RWPE2 (cell line): ENCODE measurements at places on chromosomes 2 and 18.
A peak's percentile ranks its signal among the peaks of the same experiment; 100 is the strongest.

DNA sequence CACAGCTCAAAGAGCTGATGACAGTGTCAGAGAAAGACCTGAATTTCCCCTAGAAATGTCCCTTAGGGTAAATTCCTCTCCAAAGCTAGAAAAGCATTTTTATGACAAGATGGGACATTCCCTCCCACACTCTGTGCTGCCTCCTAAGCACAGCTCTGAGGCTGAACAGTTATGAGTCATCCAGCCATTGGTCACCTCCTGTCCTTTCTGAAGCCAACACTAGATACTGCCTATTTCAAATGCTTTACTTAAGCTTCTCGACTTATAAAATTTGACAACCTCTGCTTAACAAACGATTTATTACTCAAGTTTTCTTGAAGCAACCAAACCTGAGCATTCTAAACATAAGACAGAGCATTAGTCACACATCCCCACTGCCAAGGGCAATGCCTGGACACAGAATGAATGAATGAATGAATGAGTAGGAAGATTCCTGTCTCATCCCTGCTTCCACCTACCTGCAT, 35.4 kb downstream of the B4GALT6 start:
- DNase-seq = no peak
- no peaks in the 10 kb centered on the region for H3K36me3 ChIP-seq
- H3K4me1 ChIP-seq = peaks cover 18% of the 10 kb centered on the region
- H3K4me3 ChIP-seq = no peak overlapping the region
- H3K27ac ChIP-seq = peak overlapping the region; percentile 49
- H3K27me3 ChIP-seq = no peaks in the 10 kb centered on the region

DNA sequence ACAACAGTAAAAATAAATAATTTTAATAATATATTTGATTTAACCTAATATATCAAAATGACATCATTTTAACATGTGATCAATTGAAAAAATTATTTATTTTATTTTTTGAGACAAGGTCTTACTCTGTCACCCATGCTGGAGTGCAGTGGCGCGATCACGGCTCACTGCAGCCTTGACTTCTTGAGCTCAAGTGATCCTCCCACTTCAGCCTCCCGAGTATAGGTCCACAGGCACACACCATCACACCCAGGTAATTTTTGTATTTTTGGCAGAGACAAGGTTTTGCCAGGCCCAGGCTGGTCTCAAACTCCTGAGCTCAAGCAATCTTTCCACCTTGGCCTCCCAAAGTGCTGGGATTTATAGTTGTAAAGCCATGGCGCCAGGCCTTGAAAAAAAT, 126.7 kb upstream of the COPS8 start:
- H3K27me3 ChIP-seq = no peaks in the 10 kb centered on the region
- H3K27ac ChIP-seq = no peak overlapping the region
- no peak for DNase-seq
- no peak overlapping the region for H3K4me3 ChIP-seq

GRCh38 chr2:170354388-170354787, 176.4 kb downstream of the MYO3B start:
- H3K4me3 ChIP-seq = no peak overlapping the region
- no peak overlapping the region for H3K27ac ChIP-seq
- no peak for DNase-seq
- H3K36me3 ChIP-seq = no peaks in the 10 kb centered on the region

- no peak overlapping the region for H3K4me3 ChIP-seq
- no peaks in the 10 kb centered on the region for H3K4me1 ChIP-seq
- H3K36me3 ChIP-seq = no peaks in the 10 kb centered on the region
These were observed 64.2 kb upstream of the TMEM87B start for GRCh38 chr2:111990856-111991255.

DNA sequence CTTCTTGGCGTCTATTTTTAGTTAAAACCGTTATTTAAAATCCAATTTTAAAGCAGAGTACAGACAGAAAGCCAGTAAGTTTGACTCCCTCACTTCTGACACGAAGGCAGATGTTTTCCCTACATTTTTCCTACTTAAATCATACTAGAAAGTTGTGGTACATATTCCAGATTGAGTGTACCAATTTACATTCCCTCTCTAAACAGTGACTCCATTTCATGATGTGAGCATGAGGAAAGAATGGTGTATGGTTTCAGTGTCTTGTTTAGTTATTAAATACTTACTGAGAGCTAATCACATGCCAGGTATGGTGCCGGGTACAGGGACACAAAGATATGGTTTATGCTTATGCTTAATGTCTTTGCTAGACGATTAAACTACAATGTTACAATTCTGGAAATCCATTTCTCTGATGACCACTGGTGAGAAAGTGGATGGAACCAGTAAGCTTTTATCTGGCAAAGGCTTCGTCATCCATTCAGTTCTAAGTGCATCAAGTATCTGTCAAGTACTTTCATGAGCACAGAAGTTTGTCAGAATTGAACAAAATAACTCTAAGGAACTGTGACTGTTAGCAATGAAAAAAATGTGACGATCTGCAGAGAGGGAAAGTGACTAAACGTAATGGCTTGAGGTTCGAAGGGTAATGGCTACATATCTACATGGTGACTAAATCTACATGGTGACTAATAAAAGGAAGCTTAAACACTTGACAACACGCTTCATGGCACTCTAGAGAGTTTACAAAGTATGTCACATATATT, 25.7 kb downstream of the MAP4K3 start:
- no peaks in the 10 kb centered on the region for H3K27me3 ChIP-seq
- no peaks in the 10 kb centered on the region for H3K36me3 ChIP-seq

GRCh38 chr2:168526641-168527040, 70.6 kb downstream of the CERS6 start:
- H3K4me1 ChIP-seq = peaks cover 66% of the 10 kb centered on the region
- no peak for DNase-seq
- no peak overlapping the region for H3K4me3 ChIP-seq
- H3K36me3 ChIP-seq = no peaks in the 10 kb centered on the region
- H3K27ac ChIP-seq = peak overlapping the region; percentile 69

DNA sequence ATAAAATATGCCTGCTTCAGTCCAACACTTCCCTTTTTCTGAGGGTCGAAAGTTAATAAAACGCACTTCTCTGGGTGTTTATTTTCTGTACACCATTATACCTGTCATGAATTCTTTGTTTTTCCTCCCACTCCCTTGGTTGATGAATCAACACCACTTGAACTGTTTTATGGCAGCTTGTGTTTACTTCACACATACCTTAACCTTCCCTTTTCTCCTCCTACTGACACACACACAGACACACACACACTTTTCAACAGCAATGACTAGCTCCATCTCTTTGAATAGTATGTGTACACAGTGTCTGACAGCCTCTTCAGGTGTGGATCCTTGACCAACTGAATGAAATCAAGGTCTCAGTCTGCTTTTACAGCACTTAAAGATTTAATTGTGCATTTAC, 91.3 kb downstream of the SATB2 start:
- no peaks in the 10 kb centered on the region for H3K4me1 ChIP-seq
- DNase-seq = no peak
- no peak overlapping the region for H3K27ac ChIP-seq
- H3K36me3 ChIP-seq = peaks cover 2% of the 10 kb centered on the region; the same call in 1 of the 2 replicates
- H3K4me3 ChIP-seq = no peak overlapping the region

GRCh38 chr2:100978582-100979191, 23.4 kb upstream of the RPL31 start:
- no peak for DNase-seq
- no peaks in the 10 kb centered on the region for H3K27me3 ChIP-seq
- no peak overlapping the region for H3K27ac ChIP-seq
- peaks cover 28% of the 10 kb centered on the region for H3K36me3 ChIP-seq
- H3K4me1 ChIP-seq = no peaks in the 10 kb centered on the region

GRCh38 chr2:105235388-105236059, 6.0 kb upstream of the GPR45 start:
- peaks cover 16% of the 10 kb centered on the region for H3K27me3 ChIP-seq
- H3K27ac ChIP-seq = no peak overlapping the region
- DNase-seq = no peak
- H3K4me3 ChIP-seq = no peak overlapping the region

- no peaks in the 10 kb centered on the region for H3K27me3 ChIP-seq
- H3K27ac ChIP-seq = no peak overlapping the region
- no peaks in the 10 kb centered on the region for H3K36me3 ChIP-seq
- H3K4me3 ChIP-seq = no peak overlapping the region
- no peaks in the 10 kb centered on the region for H3K4me1 ChIP-seq
These were observed 337.0 kb downstream of the EIPR1 start for GRCh38 chr2:3040496-3041140.

- no peak overlapping the region for H3K27ac ChIP-seq
- no peaks in the 10 kb centered on the region for H3K27me3 ChIP-seq
- H3K4me3 ChIP-seq = no peak overlapping the region
- H3K36me3 ChIP-seq = no peaks in the 10 kb centered on the region
- H3K4me1 ChIP-seq = no peaks in the 10 kb centered on the region
These were observed 427.2 kb upstream of the UBE2E3 start for GRCh38 chr2:180553094-180553715.

GRCh38 chr2:60445684-60446179, 107.7 kb downstream of the BCL11A start:
- no peak overlapping the region for H3K4me3 ChIP-seq
- no peaks in the 10 kb centered on the region for H3K36me3 ChIP-seq
- DNase-seq = no peak
- H3K27me3 ChIP-seq = no peaks in the 10 kb centered on the region

GRCh38 chr2:235390108-235390815, 103.6 kb upstream of the AGAP1 start:
- H3K27me3 ChIP-seq = no peaks in the 10 kb centered on the region
- no peak overlapping the region for H3K27ac ChIP-seq
- DNase-seq = no peak
- H3K36me3 ChIP-seq = no peaks in the 10 kb centered on the region

GRCh38 chr18:78422336-78422735, 557.3 kb upstream of the SALL3 start:
- no peak overlapping the region for H3K27ac ChIP-seq
- no peaks in the 10 kb centered on the region for H3K27me3 ChIP-seq
- no peak overlapping the region for H3K4me3 ChIP-seq
- no peaks in the 10 kb centered on the region for H3K4me1 ChIP-seq
- H3K36me3 ChIP-seq = no peaks in the 10 kb centered on the region

GRCh38 chr2:150371044-150371818, 116.2 kb downstream of the RND3 start:
- no peaks in the 10 kb centered on the region for H3K27me3 ChIP-seq
- peaks cover 4% of the 10 kb centered on the region for H3K4me1 ChIP-seq
- no peak overlapping the region for H3K27ac ChIP-seq
- no peak for DNase-seq
- no peak overlapping the region for H3K4me3 ChIP-seq
